ENCODE measurements at places on chromosomes 6 and 20.
A peak's percentile ranks its signal among the peaks of the same experiment; 100 is the strongest.

GRCh38 chr6:45896783-45897441 is 118.7 kb downstream of the CLIC5 start:
- DNase-seq = peak; percentile 74

DNA sequence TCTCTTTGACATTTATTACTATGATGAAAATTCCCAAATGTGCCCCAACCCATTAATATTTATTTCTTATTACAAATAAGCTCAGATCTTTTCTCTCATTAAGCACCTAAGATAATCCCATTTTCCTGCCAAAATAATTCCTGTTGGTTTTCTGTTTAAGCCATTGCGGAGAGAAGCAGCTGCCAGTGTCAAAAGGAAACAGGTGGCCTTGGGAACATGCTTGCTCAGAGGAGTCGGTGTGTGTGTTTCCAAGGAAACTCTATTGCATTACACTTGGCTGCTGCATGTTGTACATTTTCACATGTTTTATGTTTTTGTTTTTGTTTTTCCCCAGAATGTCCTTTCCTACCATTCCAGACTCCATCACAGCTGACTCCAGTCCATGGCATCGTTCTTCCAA is 56.4 kb downstream of the CD24 start:
- DNase-seq = no peak

GRCh38 chr6:47964969-47965368 is 146.0 kb downstream of the PTCHD4 start:
- no peak for DNase-seq

GRCh38 chr20:25285856-25286798 is 38.2 kb downstream of the PYGB start:
- DNase-seq = no peak

DNA sequence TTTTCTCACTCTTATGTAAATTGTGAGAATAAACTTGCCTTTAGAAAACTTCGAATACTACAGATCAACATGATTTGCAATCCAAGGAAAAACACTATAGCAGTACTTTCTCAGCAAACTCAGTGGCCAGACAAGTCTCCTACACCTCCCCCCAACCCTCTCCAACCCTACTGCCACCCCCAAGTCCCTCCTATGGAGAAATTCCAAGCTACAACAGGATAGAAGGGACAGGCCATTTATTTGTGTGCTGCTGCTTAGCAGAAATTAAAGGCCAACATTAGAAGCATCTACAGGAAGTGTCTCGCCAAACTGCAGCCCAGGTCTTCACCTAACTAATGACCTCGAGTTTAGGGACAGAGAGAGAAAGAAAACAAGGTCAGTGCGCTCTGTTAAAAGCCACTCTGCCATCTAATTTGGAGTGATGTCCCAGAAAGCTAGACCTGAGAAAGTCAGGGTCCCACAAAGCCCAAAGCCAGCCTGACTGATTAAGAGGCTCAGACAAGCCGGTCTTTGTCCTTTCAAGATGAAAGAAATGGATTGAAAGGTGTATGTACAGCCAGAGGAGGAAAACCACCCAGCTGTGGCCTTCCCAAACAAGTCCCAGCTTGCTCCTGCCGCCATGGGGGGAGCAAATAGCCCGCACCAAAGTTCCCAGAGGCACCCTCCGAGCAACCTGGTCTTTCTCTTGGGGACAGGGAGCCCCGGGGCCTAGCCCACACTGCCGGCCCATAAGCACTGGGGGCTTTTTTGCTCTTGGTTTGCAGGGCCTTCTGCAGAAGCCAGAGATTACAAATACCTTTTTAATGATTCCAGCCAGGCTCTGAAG is 3.4 kb downstream of the BMP7 start:
- DNase-seq = no peak

GRCh38 chr6:163147994-163148393 is 266.5 kb upstream of the QKI start:
- no peak for DNase-seq

- DNase-seq = peak; percentile 11
These were observed 982 bp downstream of the MMUT start for GRCh38 chr6:49462071-49462470.

DNA sequence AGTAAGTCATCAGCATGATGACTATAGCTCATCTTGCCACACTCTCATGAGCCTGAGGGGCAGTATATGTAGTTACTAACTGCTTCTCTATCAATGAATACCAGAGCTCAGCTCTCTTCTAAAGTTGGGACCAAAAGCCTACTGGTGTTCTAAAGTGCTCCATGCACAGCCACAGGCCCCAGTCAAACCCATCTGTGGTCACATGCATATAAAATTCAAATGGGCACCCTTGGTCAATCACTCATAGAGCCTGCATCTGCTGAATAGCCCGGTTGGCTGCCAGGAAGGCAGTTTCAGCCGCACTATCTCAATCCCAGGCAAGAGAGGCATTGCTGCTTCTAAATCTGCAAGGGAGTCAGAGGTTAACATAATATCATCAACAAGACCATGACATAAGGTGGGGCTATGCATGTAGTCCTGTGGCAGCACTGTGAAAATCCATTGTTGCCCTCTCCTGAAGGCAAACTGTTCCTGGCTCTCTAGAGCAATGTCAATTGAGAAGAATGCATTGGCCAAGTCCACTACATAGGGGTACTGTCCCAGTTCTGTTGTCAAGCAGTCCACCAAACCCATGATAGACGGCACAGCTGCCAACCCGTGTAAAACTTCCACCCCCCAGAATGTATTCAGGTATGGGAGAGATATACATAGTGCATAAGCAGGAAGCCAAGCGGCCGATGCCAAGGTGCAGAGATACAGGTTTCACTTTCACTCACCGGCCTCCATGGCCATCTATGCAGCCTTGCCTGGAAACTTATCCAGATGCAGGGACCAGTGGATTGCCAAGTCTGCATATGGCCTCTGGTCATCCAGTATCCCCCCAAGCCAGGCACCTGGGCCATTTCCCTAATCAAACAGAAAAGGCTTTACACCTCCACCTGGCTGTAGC is 76.2 kb downstream of the ALDH8A1 start:
- DNase-seq = no peak

GRCh38 chr6:83633149-83633548 is 75.8 kb downstream of the SNAP91 start:
- peak; percentile 4 for DNase-seq

GRCh38 chr6:116536216-116536621 is 9.3 kb downstream of the TRAPPC3L start:
- peak; percentile 73 for DNase-seq

- DNase-seq = no peak
These were observed 357.2 kb upstream of the SULF2 start for GRCh38 chr20:48142516-48142773.
